Right kidney (tissue), 9 donors: ENCODE measurements at places on chromosomes 7 and 10.

- no peak for DNase-seq
Observed at GRCh38 chr7:17392846-17393245, 94.4 kb downstream of the AHR start.

DNA sequence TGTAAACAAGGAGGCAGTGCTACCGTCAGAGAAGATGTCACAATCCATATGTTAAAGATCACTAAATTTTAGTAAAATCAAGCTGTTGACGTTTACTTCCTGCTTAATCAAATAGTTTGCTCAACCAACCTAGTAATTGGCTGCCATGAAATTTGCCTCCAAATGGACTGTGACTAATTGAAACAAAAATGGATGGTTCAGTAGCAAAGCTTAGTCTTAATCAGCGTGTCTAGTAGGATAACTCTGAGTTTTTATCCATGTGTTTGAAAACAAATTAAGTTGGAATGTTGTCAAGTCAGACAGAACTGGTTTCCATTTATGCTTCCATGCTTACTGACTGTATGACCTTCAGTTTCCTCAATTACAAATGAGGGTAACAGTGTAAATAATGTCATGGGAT, 1456.7 kb upstream of the CELF2 start:
- no peak for DNase-seq

DNA sequence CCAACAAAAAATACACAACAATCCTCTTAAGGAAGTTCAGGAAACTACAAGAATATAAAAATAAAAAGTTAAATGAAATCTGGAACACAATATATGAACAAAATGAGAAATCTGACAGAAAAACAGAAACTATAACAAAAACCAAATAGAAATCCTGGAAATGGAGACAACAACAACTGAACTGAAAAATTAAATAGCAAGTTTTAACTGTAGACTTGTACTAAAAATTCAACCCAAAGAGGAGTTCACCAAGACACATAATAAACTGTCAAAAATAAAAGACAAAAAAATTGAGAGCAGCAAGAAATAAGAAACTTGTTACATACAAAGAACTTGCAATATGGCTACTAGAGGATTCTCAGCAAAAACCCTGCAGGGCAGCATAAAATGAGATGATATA, 45.1 kb downstream of the HBP1 start:
- no peak for DNase-seq

DNA sequence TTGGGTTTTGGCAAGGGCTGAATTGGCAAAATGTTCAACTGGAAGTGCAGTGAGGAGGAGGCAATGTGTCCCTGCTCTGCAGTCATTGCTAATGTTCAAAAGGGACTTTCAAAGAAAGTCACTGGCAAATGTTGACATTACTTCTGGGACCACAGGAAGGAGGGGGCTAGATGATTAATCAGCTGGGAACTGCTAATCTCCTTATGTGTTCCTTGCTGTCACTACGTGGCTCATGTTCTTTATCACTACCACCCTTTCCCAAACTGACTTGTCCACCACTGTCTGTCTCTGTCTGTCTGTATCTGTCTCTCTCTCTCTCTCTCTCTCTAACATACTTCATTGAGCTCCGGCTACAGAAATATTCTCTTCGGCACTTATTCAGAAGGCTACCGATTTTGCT, 86.9 kb upstream of the MTPN start:
- no peak for DNase-seq

DNA sequence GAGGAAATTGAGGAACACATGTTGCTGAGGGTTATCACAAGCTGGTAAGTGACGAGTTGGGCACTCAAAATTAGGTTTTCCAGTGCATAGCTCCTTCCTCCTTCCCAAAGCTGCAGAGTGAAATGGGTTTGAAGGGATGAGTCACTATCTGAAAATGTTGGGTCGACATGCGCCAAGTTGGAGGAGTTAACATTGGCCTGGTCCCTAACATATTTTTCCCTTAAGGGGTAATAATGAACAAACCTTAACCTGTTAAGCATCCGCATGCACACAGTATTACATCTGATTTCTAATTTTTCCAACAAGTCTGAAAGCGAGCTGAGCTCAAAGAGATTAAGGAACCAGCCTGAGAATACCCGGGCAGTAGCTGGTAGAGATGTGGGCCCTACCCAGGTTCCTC, 20.7 kb upstream of the TECTB start:
- DNase-seq: no peak

GRCh38 chr10:74486659-74487058, 335.6 kb downstream of the ADK start:
- DNase-seq: no peak

GRCh38 chr7:17946591-17946990, 6.3 kb upstream of the SNX13 start:
- no peak for DNase-seq
